ENCODE measurements at places on chromosomes 5 and 9.

- no peak for DNase-seq
Measured at GRCh38 chr9:76206821-76207220, 187.4 kb downstream of the RFK start.

- DNase-seq, result no peak
Measured at GRCh38 chr9:120775859-120776258, 17.4 kb downstream of the FBXW2 start.

- no peak for DNase-seq
Measured at GRCh38 chr5:134957920-134958608, 9.6 kb upstream of the CATSPER3 start.

GRCh38 chr9:84748112-84748511 is 78.6 kb downstream of the NTRK2 start:
- no peak for DNase-seq

- no peak for DNase-seq
Measured at GRCh38 chr9:103702572-103702971, 391.5 kb upstream of the SMC2 start.

DNA sequence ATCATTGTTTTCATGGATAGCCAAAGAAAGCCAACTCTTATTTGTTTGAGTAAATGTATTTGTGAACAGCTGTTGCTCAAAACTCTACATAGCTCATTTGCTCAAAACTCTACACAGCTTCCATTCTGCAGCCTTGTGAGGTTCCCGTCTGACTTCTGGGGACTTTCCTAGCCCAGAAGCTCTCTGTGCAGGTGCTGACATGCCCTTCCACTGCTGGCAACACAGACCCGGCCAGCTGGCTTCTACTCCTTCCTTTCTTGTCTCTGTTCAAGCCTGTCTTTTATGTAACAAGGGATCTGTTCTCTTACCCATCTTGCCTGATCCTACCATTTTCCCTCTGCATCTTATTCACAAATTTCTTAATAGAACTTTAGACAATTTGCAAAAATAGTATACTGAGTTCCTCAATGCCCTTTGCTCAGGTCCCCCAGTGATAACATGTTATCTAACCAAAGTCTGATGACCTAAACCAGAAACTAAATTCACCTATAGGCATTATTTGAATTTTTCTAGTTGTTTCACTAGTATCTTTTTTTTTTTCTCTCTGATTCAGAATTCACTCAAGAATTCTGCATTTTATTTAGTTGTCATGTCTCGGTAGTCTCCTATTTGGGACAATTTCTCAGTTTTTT is 556.5 kb upstream of the SEMA6A start:
- DNase-seq, result no peak

- DNase-seq, result no peak
Measured at GRCh38 chr5:113218906-113219517, 215.8 kb downstream of the TSSK1B start.

DNA sequence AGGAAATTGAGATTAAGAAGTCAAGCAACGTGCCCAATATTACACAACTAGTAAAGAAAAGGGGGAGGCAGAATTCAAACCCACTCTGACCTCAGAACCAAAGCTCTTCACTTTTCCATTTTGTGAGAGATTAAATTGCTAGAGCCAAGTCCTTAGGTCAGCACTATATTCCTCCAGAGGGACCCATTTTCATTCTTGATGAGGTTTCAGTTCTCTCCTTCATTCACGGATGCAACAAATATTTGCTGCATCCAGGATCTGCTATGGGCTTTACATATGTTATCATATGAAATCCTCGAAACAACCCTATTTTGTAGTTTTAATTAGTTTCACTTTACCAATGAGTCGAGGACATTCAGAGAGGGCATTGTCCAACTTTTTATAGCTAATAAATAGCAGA is 239.2 kb downstream of the EFNA5 start:
- DNase-seq, result no peak

GRCh38 chr9:124045076-124045829 is 33.7 kb downstream of the LHX2 start:
- no peak for DNase-seq

Data from stimulated activated CD4-positive, alpha-beta T cell treated with anti-CD3 and anti-CD28 coated beads, TNF-alpha, amount 100 ng/mL, for 4 hours (primary cell).